CD4-positive, alpha-beta T cell treated with Interleukin-17A for 1 hour (primary cell): ENCODE measurements at places on chromosomes 6 and 20.

DNA sequence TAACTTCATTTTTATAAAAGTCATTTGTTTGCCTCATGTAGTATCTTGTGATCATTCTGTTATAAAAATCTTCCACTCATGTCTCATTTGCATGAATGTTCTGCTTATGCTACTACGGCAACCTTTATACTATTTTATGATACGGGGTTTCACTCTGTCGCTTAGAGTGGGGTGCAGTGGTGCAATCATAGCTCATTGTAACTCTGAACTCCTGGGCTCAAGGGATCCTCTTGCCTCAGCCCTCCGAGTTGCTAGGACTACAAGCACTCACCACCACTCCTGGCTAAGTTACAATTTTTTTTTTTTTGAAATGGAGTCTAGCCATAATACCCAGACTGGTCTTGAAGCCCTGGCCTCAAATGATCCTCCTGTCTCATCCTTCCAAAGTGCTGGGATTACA, 154.4 kb upstream of the PREP start:
- DNase-seq: no peak

GRCh38 chr6:16800942-16801341, 39.7 kb upstream of the ATXN1 start:
- no peak for DNase-seq

- no peak for DNase-seq
Measured at GRCh38 chr20:2108987-2109386, 7.4 kb downstream of the STK35 start.

DNA sequence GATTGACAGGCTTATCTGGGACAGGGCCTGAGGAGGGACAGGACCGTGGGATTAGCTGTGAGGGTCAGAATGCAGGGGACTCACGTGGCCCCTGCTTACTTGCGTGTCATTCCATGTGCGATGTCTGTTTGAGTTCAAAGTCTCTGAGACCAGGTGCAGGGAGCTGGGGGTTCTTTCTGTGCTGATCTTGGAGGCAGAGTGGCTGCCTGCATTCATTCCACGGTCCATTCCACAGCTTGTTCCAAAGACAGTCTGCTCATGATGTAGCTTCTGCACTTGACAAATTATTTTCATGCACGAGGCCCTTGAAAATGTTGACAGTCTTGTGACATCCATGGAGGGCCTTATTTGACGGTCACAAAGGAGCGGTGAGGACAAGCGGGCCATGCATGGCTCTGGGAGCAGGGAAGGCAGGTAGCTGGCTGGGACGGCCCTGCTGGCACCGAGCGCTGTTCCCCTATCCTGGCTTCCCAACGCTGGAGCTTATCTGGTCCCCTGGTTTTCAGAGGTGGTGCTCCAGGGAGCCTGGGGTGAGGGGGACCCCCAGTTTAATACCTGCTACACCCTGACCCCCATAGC, 156.3 kb upstream of the RNF24 start:
- no peak for DNase-seq

- no peak for DNase-seq
Measured at GRCh38 chr6:90288404-90288803, 8.2 kb downstream of the BACH2 start.

DNA sequence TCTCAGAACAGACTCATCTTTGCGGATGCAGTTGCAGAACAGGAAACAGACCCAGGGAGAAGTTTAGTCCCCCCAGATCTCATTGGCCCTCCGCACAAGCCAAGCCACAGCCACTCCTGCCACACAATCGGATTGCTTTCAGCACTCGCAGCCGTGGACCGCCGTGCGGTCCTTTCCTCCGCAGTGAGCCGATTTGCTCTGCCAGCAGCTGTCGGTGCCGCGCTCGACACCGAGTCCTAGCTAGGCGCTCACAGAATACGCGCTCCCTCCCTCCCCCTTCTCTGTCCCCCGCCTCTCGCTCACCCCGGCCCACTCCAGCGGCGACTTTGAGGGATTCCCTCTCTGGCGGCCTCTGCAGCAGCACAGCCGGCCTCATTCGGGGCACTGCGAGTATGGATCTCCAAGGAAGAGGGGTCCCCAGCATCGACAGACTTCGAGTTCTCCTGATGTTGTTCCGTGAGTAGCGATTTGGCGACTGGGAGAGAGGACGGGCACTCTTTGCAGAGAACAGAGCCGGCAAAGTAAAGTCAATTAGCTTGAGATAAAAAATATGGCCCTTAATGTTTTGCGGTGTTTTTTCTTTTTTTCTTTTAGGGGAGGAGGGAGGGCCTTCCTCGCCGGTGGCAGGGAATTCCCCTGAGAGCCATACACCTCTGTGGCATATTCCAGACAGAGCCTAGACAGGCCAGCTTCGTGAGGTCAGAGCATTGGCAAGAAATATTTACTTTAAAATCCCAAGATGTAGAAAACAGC, at the start of gene LAMP5:
LAMP5 (plus strand) TSS at position 130 of the 753 bp plus-strand sequence; CDS start at position 393, 263 bp downstream.
- no peak for DNase-seq

DNA sequence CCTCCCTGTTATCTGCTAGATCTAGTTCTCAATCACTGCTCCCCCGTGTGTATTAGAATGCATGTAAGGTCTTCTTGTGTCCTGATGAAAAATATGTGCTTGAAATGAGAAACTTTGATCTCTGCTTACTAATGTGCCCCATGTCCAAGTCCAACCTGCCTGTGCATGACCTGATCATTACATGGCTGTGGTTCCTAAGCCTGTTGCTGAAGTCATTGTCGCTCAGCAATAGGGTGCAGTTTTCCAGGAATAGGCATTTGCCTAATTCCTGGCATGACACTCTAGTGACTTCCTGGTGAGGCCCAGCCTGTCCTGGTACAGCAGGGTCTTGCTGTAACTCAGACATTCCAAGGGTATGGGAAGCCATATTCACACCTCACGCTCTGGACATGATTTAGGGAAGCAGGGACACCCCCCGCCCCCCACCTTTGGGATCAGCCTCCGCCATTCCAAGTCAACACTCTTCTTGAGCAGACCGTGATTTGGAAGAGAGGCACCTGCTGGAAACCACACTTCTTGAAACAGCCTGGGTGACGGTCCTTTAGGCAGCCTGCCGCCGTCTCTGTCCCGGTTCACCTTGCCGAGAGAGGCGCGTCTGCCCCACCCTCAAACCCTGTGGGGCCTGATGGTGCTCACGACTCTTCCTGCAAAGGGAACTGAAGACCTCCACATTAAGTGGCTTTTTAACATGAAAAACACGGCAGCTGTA, 73.4 kb downstream of the PTPN1 start:
- DNase-seq: no peak

DNA sequence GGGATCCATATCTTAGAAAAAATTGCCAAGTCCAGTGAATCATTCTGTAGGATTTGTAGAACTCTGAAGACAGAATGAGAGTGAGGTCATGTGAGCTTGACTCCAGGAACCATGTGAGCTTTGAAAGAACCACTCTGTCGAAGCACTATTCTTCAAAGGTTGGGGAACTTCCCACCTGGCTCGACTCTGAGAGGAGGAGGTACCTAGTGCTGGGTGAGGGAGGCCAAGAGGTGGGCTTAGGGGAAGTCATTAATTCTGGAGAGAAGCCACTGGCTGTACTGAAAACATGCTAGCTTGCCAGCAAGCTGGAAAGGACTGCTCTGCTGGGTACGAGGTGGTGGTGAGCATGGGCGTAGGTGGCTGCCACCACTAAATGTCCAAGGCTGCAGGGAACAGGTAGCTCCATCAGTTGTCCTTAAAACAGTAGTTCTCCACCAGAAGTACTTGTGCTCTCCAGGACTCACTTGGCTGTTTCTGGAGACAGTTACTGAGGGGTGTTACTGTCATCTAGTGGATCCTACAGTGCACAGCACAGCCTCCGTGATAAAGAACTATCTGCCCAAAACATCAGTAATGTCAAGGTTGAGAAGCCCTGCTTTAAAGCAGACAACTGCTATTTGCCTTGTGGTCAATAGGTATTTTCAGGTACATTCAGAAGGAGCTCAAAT, 34.7 kb upstream of the SYNJ2 start:
- DNase-seq: peak; percentile 24

- no peak for DNase-seq
Measured at GRCh38 chr6:52537001-52537753, 39.7 kb downstream of the TRAM2 start.

GRCh38 chr6:140370441-140370840, 996.0 kb upstream of the CITED2 start:
- no peak for DNase-seq

- no peak for DNase-seq
Measured at GRCh38 chr20:18133962-18134361, 3.7 kb upstream of the KAT14 start.

DNA sequence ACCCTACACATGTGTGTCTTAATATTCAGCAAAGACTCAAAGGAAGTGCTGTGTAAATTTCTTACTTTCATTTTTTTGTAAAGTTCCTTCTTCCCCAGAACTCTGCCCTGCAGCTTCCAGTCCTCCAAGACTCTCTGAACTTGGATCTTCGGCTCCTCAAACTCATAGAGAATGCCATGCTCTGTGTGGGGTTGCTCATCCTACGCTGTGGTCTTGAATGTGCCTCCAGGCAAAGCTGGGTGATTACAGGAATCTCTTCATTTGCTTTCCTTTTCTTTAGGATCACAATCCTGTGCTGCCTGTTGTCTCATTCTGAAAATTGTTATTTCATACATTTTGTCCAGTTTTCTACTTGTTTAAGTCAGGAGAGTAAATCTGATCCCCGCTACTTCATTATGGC, 14.5 kb upstream of the CDC5L start:
- no peak for DNase-seq

- no peak for DNase-seq
Measured at GRCh38 chr20:34547844-34548613, 10.5 kb upstream of the MAP1LC3A start.

GRCh38 chr6:45613656-45614055, 235.9 kb upstream of the SUPT3H start:
- DNase-seq: no peak

GRCh38 chr6:6834356-6835222, 246.1 kb downstream of the LY86 start:
- no peak for DNase-seq

DNA sequence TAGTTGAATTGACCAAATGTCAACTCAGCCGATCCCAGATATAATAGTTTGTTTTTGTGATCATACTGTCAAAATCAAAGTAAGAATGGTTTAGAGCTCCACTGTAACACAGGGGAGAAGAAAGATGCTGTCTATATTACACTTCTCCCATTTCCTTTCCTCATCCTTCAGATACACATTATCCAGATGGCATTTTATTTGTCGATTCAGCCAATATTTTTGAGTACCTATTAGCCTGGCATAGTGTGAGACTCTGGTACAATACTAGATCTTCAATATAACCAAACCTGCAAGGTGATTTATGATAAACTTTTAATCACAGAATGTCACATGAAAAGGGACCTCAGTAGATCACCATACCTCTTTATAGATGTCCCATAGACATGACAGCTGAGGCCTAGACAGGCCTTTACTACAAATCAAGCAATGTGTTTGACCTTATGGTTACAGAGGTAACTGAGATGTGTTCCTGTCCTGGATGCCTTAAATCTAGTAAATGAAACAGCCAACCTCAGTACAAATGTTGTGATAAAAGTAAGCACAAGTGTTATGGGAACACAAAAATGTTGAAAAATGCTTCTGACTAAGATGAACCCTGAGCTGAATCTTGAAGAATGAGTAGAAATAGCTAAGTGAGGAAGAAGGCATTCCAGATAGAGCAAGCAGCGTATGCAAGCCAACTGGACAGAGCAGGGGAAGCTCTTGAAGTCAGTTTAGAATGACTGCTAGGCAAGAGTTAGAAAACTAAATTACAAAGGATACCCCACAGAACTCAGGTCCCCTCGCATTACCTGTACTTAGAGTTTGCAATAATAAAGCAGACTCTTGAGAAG, 1.9 kb downstream of the FBXO9 start:
- no peak for DNase-seq

- DNase-seq: no peak
Measured at GRCh38 chr6:148616841-148617240, 130.0 kb upstream of the UST start.

DNA sequence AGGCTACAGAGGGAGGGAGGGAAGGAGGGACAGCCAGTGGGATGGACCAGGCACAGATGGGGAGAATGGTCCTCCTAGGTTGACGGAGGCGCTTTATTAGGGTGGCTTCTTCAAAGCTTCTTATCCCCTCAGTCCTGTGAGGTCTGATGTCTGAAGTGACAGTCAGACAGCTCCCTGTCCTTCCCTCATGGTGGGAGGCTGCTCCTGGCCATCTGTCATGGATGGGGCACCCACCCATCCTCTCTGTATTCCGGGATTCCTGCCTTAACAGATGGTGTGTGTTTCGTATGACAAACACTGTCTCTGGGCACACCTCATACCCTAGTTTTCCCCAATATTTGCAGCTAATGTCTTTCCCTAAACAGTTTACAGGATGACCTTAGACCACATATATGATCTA, 7.9 kb downstream of the RIN2 start:
- no peak for DNase-seq

DNA sequence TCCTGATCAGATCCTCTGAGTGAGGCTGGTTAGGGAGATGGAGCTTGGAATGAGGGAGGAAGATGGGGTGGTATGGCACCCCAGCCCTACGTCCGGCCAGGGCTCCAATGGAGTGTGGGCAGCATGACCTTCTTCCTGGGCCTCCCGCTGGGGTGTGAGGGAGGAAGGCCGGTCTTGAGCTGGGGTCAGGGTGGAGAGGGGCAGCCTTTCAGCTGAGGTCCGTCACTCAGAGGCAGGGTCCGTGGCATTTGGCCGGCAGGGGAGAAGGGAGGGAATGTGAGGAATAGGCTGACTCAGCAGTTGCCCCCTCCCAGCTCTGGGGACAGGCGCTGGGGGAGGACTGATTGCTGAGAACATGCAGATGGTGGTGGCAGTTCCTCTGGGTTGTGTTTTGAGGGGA, 25.5 kb upstream of the VEGFA start:
- no peak for DNase-seq

- DNase-seq: no peak
Measured at GRCh38 chr20:47980336-47981177, 195.3 kb upstream of the SULF2 start.

GRCh38 chr20:36447101-36447500, 94.2 kb upstream of the MYL9 start:
- no peak for DNase-seq

GRCh38 chr6:36848658-36849441, 9.6 kb upstream of the CPNE5 start:
- no peak for DNase-seq

- DNase-seq: no peak
Measured at GRCh38 chr20:47730744-47731143, 54.5 kb downstream of the SULF2 start.

GRCh38 chr20:17768271-17768670, 68.5 kb downstream of the BANF2 start:
- no peak for DNase-seq
